Stimulated activated CD8-positive, alpha-beta memory T cell treated with anti-CD3 and anti-CD28 coated beads, Interleukin-4, amount 100 ng/mL, for 1 hour (primary cell): ENCODE measurements at places on chromosomes 1 and 21.

- no peak for DNase-seq
Measured at GRCh38 chr1:202233171-202233570, 39.6 kb downstream of the LGR6 start.

- no peak for DNase-seq
Measured at GRCh38 chr1:228542376-228542775, 55.2 kb downstream of the RNF187 start.

GRCh38 chr1:10057796-10058195 is 25.0 kb downstream of the UBE4B start:
- no peak for DNase-seq

DNA sequence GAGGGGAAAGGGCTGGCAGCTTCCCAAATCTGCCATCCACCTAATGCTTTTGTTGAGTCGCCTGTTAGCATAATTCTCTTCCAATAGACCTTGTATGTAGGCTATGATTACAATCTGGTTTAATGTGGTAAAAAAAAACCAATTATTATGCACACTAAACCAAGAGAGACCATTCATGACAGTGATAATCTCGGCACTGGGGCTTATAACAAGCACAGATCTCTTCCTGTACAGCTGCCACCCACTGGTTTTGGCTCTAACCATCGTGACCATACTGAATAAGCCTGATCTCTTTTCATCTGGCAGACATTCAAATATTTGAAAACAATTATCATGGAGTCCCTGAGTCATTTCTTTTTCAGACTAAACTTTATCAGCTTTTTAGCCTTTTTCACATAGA is 12.0 kb upstream of the SYT14 start:
- DNase-seq: no peak

DNA sequence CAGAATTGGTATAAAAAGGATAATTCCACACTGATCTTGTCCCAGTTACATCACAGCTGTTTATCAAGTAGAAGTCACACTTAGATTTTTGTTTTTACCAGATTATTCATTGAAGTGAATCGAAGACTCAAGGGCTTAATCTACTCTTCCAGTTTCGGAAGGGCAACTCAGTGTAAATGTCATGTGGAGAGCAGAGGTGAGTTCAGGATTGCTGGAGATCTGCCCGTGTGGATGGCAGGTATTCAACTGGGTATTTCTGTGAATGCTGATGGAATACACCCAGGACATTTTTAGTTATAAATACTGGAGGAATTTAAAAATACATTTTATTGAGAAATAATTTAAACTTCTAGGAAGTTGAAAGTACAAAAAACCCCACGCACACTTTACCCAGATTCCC is 19.4 kb downstream of the CC2D1B start:
- DNase-seq: no peak

GRCh38 chr21:25925064-25925800 is 190.5 kb downstream of the GABPA start:
- no peak for DNase-seq

GRCh38 chr1:44976252-44976651 is 10.1 kb downstream of the EIF2B3 start:
- DNase-seq: no peak

GRCh38 chr1:118363396-118363795 is 178.4 kb upstream of the SPAG17 start:
- no peak for DNase-seq

GRCh38 chr21:31142600-31142999 is 104.3 kb upstream of the KRTAP19-8 start:
- DNase-seq: no peak
